ENCODE measurements at places on chromosomes 13 and 19. TPM values are rescaled to one million over a fixed set of nuclear protein-coding genes. Genes with fewer than 3 reads are reported as not detected.
A peak's percentile ranks its signal among the peaks of the same experiment; 100 is the strongest.

DNA sequence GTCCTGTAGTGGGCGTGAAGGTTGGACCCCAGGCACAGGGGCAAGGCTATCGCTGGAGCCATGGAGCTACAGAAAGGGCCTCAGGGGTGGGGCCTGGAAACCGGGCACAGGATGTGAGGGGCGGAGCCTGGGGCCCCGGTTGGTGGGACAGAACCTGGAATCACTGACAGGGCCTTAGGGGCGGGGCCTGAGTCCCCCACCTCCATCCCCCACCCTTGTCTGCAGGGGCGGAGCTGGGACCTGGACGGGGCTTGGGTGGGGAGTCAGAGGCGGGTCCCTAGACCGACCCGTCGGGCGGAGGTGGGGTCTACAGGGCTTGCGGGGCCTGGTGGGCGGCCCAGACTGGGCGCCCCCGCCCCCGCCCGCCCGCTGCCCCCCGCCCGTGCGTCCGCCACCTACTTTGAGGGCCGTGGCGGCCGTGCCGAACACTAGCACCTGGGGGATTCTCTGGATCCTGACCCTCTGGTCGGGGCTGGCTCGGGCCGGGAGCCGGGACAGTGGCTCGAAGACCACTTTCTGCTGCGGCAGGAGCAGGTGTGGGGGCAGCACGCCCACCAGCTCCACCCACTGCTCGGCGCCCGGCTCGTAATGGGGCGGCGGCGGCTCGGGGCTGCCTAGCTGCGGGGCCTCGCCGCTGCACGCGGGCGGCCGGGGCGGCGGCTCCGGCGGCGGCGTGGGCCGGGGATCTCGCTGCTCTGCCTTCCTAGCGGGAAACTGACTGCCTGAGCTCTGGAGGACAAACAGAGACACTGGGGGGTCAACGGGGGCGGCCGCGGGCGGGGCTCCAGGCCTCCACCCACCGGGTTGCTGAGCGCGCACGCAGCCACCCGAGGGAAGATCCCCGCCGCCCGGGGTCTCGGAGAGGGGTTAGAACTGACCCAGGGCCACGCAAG is 26.3 kb downstream of the DCAF15 start:
- no peak for DNase-seq

DNA sequence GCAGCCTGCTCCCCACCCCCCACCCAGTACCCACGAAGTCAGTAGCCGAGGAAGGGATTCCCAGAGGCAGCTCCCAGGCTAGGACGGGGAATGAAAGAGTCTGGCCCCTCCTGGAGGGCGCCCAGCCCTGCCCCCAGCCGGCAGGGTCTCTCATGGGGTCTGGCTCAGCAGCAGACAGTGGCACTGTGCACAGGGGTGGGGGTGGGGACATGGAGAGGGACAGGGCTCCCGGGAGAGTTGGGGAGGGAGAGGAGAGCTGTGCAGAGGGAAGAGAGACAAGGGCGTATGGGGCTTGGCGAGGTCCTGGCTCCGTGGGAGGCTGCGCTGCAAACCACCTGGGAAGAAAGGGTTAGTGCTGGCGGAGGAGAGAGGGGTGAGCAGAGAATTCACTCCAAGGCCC is 27.7 kb upstream of the ASF1B start:
- DNase-seq, result no peak

- DNase-seq, result no peak
Measured at GRCh38 chr19:11735375-11735774, 3.4 kb downstream of the ZNF823 start.

GRCh38 chr19:4495471-4495870 is 22.8 kb downstream of the PLIN4 start:
- peak; percentile 9 for DNase-seq

DNA sequence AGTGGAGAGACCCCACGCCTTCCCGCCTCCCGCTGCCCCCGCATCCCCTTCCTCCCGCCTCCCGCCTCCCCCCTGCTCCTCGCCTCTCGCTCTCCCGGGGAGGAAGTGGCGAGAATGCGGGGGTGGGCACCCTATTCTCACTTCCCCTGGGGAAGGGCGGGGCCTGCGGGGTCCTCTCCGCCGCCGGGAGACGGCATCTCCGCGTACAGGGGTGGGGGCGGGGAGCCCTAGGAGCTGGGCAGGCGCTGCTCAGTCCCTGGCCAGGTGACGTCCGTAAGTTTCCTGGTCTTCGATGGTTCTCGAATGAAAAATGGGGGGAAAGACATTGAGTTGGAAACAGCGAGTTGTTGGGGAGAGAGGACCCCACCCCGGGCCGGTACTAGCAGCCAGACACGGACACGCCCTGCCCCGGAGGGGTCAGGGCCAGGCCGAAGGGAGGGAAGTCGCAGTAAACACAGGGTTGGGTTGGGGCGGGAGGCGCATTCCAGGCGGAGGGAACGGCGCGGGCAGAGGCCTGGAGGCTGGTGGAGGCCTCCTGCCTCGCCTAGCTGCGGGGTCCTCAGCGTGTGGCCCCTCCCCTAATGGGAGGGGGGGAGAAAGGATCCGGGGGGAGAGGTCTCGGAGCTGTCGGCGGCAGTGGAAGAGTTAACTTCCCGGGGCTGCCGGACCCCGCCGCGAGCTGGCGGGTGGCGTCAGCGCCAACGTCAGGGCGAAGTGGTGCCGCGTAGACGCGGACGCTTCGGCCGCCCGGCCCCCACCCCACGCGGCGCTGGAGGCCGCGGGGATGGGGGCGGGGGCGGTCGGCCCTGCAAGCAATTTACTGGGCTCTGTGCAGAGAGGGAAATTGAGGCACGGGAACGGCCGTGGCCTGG is 10.4 kb upstream of the JUND start:
- DNase-seq, result peak; percentile 69

- DNase-seq, result no peak
Measured at GRCh38 chr13:42946927-42947326, 45.1 kb downstream of the EPSTI1 start.

DNA sequence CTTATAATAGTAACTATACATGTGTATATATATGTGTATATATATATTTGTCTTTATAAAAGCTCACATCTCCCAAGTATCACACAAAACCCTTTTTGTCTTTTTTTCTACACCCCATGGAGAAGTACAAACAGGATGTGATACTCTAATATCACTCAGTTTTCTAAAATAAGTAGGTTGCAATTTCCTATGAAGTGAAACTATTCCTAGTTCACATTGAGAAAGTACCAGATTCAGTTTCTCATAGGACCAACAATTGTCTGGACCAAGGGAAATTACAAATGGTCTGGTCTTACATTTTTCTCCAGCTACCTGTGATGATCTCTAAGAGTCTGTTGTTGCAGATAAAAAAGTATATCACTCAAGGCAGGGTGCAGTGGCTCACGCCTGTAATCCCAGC is 17.9 kb upstream of the LILRB1 start:
- DNase-seq, result no peak

GRCh38 chr13:20258208-20258962 is 26.3 kb upstream of the GJB6 start:
- no peak for DNase-seq

GRCh38 chr19:58400316-58400915 is 5.0 kb downstream of the RNF225 start:
- DNase-seq, result no peak

GRCh38 chr19:5170329-5170745 is 170.3 kb downstream of the PTPRS start:
- no peak for DNase-seq

GRCh38 chr13:20099319-20099718 is 61.5 kb downstream of the GJA3 start:
- no peak for DNase-seq

DNA sequence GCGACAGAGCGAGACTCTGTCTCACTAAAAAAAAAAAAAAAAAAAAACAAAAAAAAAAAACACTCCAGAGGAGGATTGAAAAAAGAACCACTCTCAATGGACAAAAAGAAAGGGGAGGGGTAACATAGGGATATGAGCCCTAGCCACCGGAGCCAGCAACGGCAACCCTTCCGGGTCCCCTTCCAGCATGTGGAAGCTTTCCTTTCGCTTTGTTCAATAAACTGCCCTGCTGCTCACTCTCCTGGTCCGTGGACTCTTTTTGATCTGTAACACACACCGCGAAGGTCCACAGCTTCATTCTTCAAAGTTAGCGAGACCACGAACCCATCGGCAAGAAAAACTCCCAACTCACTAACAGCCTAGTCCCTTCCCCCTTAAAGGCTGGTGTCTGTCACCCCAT is 1.0 kb upstream of the REX1BD start:
- DNase-seq, result no peak

- no peak for DNase-seq
Measured at GRCh38 chr13:80862456-80862855, 521.5 kb upstream of the SPRY2 start.

- no peak for DNase-seq
Measured at GRCh38 chr19:14482172-14482941, 7.2 kb upstream of the PTGER1 start.

DNA sequence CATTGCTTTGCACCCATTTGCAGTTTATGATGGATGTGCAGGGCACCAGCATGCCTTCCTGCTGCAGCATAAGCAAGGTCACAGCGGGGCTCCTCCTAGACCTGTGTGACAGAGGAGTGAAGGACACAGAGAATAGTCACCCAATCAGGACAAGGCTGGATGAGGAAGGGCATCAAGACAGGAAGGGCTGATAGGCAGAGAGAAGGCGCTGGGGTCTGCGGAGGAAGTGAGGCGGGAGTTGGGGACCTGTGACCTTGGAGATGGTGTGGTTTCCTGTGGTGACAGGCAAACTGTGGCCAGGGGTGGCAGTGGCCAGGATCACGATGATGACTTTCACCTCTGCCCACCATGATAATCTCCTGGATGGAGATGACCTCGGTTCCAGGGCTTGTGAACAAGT is 16.4 kb upstream of the KCTD15 start:
- DNase-seq, result no peak

DNA sequence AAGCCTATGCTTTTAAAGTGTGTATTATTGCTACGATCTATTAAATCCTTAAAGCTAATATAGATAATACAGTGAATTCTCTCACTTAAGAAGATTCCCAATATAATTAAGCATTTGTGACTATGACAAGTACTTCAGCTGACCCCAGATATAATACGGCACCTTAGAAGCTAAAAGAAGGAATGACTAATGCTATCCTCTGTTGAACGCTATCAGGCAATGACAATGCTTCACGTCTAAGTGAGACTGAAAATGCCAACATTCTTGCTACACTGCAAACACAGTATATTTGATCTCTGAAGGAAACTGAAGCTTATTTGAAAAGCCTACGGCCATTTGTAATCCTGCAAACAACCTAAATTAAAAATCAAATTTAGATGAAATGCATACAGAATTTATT is 19.7 kb downstream of the VWA8 start:
- DNase-seq, result peak; percentile 20

- peak; percentile 46 for DNase-seq
Measured at GRCh38 chr13:100235311-100235901, 146.5 kb downstream of the PCCA start.

- no peak for DNase-seq
Measured at GRCh38 chr19:8609279-8610040, 1.1 kb downstream of the ADAMTS10 start.

- DNase-seq, result no peak
Measured at GRCh38 chr19:49434907-49435583, 6.3 kb downstream of the SLC17A7 start.

- peak; percentile 11 for DNase-seq
Measured at GRCh38 chr19:38596057-38596981, 21.4 kb downstream of the MAP4K1 start.

DNA sequence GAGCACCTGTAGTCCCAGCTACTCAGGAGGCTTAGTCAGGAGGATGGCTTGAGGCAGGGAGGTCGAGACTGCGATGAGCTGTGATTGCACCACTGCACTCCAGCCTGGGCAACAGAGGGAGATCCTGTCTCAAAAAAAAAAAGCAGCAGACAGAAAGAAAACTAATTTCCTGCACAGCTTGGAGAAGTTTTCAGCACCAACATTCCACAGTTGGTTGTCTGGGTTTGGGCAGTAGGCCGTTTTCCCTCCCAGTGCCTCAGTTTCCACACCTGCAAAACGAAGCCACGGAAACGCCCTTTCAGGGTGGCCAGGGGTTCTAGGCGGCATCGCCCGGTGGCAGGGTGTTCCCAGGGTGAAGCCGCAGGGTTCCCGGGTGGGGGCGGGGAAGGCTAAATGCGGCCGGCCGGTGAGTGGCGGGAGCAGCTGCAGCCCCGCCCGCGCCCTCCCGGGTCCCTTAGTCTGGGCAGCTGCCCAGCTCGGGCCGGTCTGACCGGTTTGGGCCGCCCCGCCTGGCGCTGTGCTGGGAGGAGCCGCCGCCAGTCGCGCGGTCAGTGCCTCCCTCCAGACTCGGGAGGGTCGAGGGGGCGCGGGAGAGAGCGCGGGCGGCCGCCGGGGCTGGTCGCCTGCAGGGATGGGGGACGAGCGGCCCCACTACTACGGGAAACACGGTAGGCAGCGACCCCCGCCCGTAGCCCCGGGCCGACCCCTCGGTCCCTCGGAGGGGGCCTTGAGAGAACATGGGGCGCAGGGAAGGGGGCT is at the start of gene SLC44A2:
Gene SLC44A2 (plus strand): TSS at position 551 of the 759 bp plus-strand sequence. CDS start 81 bp downstream, at position 632.
- peak; percentile 20 for DNase-seq

- DNase-seq, result no peak
Measured at GRCh38 chr19:12163826-12164225, 930 bp downstream of the ZNF136 start.

DNA sequence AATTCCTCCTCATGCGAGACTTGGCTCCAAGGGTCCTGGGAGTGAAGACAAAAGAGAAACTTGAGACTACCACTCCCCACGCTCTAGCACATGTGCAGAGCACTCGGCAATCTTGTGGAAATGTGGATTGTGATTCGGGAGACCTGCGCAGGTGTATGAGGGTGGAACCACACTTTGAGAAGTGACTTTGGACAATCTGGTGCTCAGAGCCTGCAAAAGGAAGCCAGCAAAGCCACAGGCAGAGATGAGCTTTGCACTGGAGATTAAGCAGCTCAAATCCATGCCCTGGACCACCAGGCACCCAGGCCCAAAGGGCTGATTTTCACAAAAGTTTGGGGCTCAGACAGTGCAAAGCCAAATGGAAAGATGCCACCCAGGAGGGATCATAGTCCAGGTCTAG is 162.5 kb upstream of the TSHZ3 start:
- DNase-seq, result no peak

DNA sequence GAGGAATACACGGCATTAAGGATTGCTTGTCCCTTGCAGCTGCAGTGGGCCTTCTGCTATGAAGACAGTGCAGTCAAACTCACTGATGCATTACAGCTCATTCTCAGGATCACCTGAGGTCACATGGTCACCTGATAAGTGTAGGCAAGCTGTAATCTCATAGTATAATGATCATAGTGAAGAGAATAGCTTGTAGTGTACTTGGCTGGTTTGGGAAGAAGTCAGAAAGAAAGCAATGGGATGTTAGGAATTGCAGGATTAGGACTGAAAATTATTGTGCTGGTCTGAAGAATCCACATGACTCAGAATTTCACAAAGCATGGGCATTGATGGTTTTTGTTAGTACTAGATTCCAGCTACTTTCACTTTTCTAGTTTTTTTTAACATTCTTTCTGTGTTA is 76.7 kb downstream of the MBNL2 start:
- no peak for DNase-seq

- no peak for DNase-seq
Measured at GRCh38 chr13:113126265-113127150, 3.9 kb downstream of the F10 start.

Gene PLVAP
- total RNA-seq, result not detected

Gene CGB1
- total RNA-seq, result not detected

Gene NLRP12
- not detected for total RNA-seq

Gene C19orf81
- 8.0 TPM for total RNA-seq

Gene ZNF835
- total RNA-seq, result not detected

Measured in NCI-H460 (cell line).